ENCODE measurements at places on chromosomes 4 and X.

DNA sequence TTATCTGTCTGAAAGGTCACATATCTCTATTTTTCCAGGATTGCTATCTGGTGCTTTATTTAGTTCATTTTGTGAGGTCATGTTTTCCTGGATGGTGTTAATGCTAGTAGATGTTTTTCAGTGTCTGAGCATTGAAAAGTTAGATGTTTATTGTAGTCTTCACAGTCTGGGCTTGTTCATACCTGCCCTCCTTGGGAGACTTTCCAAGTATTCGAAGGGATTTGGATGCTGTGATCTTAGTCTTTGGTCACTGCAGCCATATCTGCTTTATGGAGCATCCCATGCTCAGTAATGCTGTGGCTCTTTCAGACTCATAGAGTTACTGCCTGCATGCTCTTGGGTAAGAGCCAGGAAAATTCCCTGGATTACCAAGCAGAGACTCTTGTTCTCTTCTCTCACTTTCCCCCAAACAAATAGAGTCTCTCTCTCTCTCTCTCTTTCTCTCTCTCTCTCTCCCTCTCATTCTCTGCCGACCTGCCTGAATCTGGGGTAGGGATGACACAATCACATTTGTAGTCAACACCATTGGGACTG is 130.0 kb downstream of the AR start:
- DNase-seq: peak; percentile 54

DNA sequence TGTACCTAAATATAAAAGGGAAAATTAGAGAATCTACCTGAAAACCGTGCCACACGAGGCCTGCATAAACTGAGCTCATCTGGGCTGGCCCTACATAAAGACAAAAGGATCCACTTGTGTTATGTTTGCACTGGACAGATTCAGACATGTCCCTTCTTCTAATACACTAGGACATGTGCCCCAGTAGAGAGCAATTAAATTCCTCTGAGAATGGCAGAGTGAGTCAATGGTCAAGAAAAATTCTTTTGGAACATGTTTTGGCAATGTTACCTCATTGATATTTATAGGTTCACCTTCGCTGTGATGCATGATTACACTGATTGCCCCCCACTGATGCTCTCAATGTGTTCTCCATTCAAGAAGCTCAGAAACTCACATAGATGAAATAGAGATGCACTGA is 95.2 kb downstream of the MANBA start:
- DNase-seq: peak; percentile 97

DNA sequence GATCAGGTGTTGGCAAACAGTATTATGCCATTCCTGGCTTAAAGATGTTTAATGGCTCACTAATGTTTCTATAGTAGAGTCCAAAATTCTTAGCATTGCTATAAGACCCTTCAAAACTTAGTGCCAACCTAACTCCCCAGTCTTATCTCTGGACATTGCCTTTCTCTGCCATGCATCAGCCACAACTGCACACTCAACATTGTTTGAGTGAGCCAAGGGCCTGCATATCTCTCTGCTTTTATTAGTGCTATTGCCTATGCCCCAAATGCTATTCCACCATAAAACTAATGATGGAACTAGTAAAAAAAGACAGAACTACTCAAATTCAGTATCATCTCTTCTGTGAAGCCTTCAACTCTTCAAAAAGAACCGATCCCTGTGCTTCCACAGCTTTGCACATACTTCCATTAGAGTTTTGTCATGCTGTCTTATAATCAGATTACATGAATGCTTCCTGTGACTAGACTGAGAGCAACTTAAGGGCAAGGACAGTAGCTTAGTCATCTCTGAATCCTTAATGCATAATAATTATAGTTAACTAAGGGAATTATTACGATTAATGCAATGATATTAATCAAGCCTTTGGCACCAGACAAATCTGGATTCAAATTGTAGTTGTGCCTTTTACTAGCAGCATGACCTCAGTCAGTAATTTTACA is 53.7 kb downstream of the CHM start:
- peak; percentile 28 for DNase-seq

DNA sequence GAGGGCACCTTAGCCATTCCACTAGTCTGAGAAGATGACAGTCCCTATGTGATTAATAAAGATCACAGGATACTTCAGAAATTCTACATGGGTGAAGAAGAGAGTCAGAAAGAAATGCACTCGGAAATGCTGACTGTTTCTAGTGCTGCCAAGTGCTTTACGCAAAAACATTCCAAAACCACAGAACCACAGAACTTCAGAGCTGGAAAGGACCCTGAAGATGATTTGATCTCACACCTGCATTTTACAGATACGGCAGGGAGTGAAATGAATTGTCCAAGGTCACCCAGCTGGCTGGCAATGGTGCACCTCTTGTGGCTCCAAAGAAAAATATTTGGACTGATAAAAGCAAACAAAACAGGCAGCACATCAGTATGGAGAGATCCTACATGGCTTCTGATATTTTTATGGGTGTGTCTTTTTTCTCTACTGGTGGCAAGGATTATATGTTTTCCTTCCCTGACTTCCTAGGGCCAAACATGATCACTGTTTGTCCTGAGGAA is 115.9 kb downstream of the MAML3 start:
- no peak for DNase-seq

DNA sequence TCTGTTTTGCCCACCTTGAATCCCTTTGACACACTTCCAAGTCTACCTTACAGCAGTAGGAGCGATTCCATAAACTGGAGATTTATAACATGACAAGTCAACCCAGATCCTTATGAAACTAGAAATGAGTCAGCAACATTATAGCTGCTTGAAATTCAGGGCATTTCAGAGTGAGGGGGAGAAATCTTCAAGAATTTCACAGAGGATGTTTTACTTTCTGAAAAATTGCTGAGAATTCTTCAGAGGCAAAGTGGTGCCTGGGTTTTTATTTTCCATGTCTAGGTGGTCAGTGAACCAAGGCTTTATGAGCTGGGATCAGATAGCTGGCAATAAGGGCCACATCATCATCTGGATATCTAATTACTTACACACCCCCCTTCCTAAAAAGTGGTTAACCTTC is 119.8 kb downstream of the PPARGC1A start:
- DNase-seq: peak; percentile 1

DNA sequence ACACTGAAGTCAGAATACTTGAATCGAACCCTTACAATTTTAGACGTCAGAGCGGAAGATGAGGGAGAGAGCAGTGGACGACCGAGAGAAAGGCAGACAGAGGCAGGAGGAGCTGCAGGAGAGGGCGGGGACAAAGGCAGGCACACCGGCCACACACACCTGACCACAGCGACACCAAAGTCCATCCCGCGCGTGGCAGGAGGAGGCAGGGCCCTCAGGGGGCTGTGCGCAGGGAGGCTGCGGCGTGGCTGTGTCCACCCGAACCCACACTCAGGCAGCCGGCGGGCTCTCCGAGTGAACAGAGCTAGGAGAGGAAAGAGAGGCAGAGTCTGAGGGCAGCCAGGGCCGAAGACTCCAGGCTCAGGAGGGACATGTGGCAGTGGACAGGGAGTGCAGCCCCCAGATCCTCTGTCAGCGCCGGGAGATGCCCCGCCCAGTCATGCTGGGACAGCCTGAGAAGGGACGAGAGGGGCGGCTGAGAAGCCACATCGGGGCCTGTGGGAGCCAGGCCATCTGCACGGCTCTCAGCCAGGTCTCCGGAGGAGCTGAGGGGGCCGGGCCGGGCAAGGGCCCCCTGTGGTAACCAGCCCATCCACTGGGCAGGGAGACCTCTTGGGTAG is 20.1 kb downstream of the GAK start:
- DNase-seq: no peak

- DNase-seq: peak; percentile 22
These were observed 3.8 kb downstream of the ANTXR2 start for GRCh38 chr4:80069108-80069836.

DNA sequence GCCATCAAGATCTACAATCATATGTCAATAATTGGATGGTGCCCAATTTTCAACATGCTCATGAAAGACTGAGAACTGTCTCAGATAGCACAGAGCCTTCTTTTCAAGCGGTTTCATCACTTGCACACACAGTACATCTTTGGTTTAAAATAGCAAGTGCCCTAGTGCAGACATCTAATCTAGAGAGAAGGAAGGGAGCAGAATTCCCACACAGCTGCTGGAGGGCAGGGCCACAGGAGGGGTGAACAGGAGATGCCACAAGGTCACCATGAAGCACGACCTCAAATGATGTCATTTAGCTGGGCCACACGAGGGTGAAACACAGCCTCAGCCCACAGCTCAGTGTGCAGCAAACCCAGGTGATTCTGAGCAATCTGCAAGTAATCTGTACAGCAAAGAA is 24.3 kb downstream of the LEF1 start:
- no peak for DNase-seq

GRCh38 chr4:141849367-141849766 is 213.0 kb downstream of the IL15 start:
- no peak for DNase-seq

DNA sequence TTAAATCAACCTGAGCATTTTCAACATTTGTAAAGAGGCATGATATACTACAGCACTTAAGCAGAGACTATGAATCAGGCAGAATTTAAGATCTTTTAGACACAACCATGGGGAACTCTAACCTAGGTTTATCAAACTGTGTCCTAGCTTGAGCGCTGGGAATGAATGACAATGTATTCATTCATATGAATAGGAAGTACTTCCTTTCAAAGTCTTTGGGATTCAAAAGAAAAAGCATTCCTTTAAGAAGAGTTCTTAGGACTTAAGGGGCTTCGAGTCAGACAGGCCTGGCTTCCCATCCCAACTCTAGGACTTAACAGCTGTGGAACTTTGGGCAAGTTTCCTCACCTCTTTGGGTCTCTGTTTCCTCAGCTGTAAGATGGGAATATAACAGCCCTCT is 104.6 kb downstream of the ANAPC4 start:
- DNase-seq: no peak

GRCh38 chr4:33446953-33447352 is 2726.8 kb downstream of the PCDH7 start:
- DNase-seq: no peak

- DNase-seq: peak; percentile 86
These were observed at the start of gene TMPRSS11E for GRCh38 chr4:68447201-68447600. Gene TMPRSS11E, plus strand, starts transcription at chr4:68447463. Its CDS starts 50 bp downstream, at chr4:68447513.

GRCh38 chrX:37378404-37378803 is 29.2 kb downstream of the PRRG1 start:
- DNase-seq: no peak

- DNase-seq: no peak
These were observed 68.9 kb downstream of the MAOB start for GRCh38 chrX:43813319-43813718.

DNA sequence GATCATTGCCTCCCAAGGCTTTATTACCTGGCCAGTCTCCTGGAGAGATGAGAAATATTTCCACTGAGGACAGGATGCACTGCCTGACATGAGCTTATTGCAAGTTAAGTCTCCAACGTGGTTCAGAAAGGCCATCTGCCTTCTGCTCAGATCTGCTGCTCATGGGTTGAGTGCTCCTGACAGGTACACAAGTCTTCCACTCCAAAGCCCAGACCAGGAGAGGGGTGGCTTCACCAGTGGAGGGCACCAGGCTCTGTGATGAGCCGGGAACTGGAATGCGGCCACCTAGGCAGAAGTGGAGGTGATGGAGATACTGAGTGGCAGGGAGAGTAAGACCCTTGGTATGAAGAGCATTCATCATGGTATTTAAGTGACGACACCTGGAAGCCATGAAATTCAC is 79.5 kb upstream of the IRF2 start:
- no peak for DNase-seq

DNA sequence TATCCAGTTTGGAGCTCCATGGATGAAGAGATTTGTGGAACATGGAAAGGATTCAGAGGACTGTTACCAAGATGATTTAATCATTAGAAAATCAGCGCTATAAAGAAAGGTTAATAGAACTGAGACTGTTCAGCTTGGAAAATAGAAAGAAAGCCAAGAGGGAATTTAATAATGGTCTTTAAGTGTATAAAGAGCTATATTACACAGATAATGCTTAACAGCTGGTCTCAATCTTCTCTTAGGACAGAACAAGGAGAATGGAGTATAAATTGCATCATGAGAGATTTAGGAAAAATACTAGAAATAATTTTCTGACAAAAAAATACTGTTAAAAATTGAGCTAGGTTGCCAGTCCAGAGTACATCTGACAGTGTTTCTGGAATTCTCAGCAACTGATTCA is 91.3 kb upstream of the MAGEC2 start:
- DNase-seq: no peak

DNA sequence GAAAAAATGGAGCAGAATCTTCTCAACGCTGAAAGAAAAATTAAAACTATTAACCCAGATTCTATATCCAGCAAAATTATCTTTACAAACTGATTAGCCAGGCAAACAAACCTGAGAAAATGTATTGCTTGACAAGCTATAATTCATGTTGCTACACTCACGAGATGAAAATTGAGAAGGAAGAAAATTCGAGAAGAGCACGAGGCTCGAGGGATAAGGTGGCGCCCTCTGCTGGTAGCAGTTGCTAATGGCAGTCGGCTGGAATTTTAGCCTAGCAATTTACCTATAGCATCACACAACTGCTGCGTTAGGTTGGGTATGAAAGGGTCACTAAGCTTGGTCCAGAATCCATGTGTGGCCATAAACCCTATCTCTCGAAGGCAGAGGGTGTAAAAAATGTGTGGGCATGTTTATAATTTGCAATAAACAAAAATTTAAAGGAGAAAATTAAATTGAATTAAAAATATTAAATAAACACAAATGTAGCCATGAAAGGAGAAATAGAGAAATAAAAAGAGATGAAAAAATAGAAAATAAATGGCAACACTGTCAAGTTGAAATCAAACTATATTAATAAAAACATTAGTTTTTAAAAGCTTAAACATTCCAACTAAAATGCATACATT is 126.6 kb downstream of the PPP4R3C start:
- DNase-seq: peak; percentile 2

- DNase-seq: no peak
These were observed 10.2 kb upstream of the CASK start for GRCh38 chrX:41933546-41933945.

- DNase-seq: no peak
These were observed 255.2 kb downstream of the COX7B2 start for GRCh38 chr4:46653842-46654241.

- no peak for DNase-seq
These were observed 238.3 kb downstream of the KCNIP4 start for GRCh38 chr4:21710179-21710835.

- DNase-seq: no peak
These were observed 23.4 kb downstream of the CYTL1 start for GRCh38 chr4:4995908-4996265.

DNA sequence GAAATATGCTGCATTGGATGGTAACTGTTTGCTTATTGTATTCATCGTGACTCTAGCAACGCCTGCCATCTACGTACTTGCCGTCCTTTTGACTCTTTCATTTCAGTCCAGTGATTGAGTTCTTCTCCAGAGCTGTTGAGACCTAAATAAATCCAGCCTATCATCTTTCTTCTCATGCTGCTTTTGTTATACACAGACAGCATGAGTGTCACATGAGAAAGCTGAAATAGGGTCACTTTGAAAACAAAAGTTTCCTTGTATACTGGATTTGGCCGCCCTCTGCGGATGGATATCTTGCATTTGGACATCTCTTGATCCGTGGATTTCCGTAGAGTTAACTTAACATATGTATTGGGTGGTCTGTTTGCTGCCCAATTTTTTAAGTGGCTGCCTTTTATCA is 67.2 kb downstream of the TMPRSS11F start:
- no peak for DNase-seq
